ENCODE measurements at places on chromosomes 11 and 22.

GRCh38 chr11:128367573-128367972 is 219.8 kb downstream of the ETS1 start:
- DNase-seq: peak; percentile 65

DNA sequence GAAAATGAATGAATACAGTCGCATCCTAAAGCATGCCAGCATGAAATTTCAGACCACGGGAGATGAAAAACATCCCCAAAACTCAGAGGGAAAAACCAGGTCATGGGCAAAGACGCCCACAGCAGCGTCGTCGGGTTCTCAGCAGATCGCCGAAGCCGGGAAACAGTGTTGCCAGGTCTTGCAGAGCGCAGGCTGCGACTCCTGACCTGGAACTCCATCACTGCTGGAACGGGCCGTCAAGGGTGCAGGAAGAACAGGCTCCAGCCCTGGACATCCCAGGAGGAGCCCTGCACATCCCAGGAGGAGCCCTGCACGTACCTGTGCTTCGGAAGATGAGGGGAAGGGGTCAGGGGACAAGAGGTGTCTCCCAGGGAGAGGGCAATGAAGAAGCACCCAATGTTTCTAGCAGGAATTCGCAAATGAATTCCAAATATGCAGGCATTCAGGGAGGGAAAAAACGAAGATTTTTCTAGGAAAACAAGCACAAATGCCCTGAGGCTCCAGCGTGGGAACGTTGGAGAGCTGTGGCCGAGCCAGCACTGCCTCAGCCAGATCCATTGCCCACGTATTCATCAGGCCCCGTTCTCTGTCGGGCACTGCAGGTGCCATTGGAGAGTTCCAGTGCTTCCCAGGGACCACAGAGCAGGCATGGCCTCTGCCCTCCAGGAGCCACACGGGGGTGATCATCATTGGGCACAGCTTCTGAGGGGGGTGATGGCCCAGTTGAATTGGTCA is 1110.4 kb downstream of the BRD1 start:
- DNase-seq: no peak

GRCh38 chr11:2539371-2540222 is 94.8 kb downstream of the KCNQ1 start:
- DNase-seq: no peak

DNA sequence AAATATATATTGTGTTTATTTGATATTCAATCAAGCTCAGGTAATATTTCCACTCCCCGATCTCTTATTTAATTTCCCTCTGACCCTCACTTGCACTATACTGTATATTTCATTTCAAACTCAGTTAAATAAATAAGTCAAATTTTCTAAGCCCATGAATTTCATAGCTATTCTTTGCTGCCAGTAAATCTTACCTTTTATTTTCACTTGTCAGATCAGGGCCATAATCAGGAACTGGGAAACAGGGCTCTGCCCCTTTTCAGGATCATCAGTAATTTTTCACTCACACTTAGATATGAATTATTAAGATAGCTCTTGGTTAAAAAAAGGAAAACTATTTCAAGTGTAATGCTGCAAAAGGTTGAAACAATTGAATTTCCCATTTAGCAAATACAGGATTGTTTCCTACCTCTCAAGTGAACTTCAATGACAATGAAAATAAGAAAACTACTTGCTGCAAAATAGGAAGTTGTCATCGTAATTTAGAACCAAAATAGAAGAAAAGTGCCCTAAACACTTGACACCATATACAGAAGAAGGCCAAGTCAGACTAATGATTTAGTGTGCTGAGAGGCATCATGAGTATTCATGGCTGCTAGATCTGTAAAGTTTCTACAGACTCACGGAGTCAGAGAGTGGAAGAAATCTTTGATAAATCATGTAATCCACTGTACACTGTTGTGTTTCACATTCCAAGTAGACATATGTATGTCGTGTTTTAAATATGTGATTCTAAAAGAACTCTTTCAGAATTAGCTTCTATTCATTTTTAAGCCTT is 316.8 kb upstream of the CNTN5 start:
- no peak for DNase-seq

GRCh38 chr11:113444502-113445123 is 30.6 kb downstream of the DRD2 start:
- no peak for DNase-seq

DNA sequence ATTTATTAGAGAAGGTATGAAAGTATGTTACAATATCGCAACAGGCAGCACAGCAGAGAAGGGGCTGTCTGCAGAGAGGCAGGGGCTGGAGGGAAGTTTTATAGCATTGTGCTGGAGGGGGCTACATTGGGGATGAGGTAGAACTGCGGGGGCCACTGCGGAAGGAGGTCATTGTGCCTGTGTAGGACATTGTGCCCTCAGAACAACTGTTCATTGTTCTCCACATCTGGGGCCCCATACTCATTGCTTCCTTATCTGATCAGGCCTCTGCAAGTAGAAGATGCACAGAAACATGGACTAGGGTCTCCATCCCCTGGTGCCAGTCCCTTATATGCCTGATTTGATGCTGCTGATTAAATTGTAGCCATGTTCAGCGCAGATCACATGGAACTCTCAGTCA is 12.1 kb downstream of the NADSYN1 start:
- DNase-seq: no peak

- no peak for DNase-seq
Observed at GRCh38 chr11:73389916-73390315, 13.7 kb downstream of the RELT start.

DNA sequence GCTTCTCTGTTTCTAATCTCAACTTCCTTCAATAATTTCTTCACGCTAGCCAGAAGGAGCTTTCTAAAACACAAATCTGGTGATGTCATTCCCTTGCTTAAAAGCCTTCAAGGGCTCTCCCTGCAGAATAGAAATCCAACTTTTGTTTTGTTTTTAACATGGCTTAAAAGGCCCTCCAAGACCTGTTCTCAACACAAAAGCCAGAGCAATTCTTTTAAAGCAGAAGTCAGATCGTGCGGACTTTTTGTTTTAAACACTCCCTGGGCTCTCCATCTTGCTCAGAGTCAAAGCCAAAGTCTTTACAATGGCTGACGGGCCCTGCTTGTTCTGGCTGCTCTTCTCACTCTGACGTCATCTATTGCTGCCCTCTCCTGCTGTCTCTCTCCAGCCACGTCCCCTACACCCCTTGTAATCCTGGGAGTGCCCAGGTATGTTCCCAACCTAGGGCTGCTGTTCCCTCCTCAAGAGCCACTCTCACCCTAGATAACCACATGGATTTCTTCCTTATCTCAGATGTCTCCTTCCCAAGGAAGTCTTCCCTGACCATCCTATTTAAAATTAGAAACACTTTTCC is 22.5 kb downstream of the TECTA start:
- DNase-seq: no peak

- peak; percentile 57 for DNase-seq
Observed at GRCh38 chr11:68825571-68825970, 16.1 kb downstream of the CPT1A start.

- no peak for DNase-seq
Observed at GRCh38 chr11:7219491-7219890, 32.2 kb upstream of the SYT9 start.

DNA sequence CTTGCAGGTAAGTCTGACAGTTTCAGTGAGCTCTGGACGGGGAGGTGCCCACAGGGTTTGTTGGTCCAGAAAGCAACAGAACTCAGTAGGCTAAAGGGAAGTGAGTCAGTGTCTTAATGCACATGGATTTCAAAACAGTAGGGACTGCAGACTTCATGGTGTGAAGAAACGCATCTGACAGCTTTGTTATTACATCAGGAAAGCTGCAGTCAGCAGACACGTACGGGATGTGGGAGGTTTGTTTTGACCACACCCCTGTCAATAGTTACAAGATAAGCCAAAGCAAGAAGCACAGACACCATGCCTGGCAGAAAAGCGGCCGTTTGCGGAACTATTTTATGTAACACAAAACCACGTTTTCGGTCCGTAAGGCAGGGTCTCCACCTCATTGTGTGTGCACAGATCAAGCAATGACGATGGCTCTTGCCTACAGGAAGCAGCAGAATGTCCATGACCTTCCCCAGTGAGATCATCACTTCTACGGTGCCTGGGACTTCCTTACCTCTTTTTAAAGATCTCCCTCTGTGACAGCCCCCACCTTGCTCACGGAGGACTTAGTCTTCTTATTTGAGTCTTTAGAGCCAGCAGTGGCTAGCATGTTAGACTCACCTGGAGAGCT is 58.2 kb upstream of the FTH1 start:
- peak; percentile 89 for DNase-seq

- DNase-seq: no peak
Observed at GRCh38 chr11:85310479-85310878, 316.7 kb downstream of the DLG2 start.

GRCh38 chr11:128827191-128827893 is 39.8 kb downstream of the KCNJ1 start:
- DNase-seq: no peak

DNA sequence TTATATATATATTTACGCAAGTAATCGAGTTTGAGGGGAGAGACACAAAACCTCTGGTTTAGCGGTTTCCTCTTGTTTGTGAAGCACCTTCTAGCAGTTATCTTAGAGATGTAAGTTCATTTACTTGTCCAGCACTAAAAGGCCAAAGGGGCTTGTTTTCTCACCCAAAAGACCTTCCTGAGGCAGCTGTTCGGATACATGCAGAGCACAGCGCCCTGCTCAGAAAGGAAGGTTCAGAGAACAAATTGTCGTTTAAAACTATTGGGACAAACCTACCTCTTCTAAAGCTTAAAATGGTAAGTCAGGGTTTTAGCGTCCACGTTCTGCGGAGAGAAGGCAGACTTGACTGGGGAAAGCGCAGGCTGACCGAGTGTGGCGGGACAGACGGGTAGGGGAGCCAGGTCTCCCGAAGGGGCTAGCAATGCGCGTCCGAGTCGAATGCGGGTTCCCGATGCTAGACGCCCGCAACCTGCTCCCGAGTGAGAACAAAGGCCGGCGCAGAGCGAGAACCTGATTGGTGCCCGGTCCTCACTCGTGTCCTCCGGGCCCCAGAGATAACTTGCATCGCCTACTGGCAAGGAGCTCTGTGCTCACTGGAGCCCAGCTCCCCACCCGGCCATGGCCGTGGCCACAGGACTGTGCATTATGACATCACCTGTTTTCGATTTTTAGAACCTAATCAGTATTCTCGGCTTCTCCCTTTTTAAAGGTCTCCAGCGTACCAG is 1.0 kb upstream of the SESN3 start:
- peak; percentile 61 for DNase-seq

GRCh38 chr22:45911601-45912271 is 65.2 kb downstream of the WNT7B start:
- no peak for DNase-seq

GRCh38 chr11:416757-417621 is 2.2 kb upstream of the SIGIRR start:
- DNase-seq: peak; percentile 38

DNA sequence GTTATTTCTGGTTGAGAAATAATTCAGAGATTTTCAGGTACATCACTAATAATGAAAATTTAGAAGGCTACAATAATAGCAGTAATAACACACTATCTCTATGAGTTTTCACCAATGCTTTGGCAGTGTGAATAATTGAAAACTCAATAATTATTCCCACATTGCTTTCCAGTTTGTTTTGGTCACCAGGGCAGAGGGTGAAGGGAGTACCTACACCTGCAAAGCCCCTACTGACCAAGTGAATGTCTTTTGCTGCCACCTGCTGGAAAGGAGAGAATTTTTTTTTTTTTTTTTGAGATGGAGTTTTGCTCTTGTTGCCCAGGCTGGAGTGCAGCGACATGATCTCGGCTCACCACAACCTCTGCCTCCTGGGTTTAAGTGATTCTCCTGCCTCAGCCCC is 3.2 kb downstream of the NELL1 start:
- DNase-seq: peak; percentile 6

DNA sequence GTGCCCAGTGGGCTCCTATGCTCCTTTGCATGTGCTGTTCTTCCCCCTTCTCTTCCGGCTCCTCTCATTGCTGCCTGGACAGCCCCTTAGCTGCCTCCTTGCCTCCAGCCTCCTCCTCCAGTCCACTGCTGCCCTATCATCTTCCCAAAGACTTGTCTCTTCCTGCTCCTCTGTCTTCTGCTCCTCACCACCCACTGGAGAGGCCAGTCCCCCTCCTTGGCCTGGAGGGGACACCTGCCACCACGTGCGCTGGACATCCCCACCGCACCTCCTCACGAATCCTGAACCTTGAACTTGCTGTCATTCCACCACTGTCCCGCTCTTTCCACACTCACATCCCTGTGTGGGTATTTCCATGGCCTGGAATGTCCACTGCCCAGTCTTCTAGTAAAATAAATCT is 49.8 kb downstream of the MICAL2 start:
- DNase-seq: no peak

DNA sequence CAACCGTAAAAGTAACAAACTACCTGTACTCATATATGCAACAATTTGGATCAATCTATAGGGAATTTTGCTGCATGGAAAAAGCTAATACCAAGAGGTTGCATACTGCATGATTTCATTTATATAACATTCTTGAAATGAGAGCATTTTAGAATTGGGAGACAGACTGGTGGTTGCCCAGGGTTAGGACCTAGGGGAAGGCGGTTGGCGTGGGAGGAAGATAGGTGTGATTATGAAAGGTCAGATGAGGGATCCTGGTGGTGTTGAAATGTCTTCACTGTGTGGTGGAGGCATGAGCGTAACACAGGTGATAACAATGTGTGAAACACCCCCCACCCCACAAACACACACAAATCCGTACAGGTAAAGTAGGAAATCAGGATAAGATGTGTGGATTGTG is 176.6 kb upstream of the ZBED5 start:
- DNase-seq: no peak

GRCh38 chr11:65435981-65436411 is 13.4 kb downstream of the NEAT1 start:
- DNase-seq: no peak

DNA sequence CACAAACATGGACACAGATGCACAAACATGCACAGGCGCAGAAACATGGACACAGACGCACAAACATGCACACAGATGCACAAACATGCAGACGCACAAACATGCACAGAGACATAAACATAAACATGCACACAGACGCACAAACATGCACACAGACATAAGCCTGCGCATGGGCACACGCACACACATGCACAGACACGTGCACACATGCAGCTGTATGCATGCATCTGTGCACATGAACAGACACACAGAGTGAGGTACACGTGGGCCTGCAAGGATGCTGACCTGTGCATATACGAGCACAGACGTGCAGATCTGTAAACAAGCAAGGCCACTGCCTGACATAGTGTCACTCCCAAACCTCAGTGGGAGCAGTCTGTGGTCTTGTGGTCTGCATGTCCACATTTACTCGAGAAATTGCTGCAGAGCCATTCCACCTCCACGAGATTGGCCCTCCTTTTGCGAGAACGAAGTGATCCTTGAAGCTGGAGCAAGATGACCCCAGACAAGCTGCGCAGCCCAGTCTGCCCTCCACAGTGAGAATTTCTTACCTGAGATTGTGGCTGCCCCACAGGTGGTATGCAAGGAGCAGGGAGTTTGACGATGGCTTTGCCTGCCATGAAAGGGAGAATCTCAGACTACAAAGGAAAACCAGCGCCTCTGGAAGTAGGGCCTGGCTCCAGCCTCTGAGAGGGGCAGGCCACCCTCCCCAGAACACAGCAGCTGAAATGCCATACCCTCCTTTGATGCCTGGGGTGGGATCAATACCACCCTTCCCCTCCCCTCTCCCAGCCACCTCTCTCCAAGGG is 299.9 kb downstream of the BRD1 start:
- no peak for DNase-seq
